Stimulated activated CD4-positive, alpha-beta T cell treated with anti-CD3 and anti-CD28 coated beads, Interleukin-2, amount 100 ng/mL, for 48 hours (primary cell): ENCODE measurements at places on chromosomes 6 and 20.

DNA sequence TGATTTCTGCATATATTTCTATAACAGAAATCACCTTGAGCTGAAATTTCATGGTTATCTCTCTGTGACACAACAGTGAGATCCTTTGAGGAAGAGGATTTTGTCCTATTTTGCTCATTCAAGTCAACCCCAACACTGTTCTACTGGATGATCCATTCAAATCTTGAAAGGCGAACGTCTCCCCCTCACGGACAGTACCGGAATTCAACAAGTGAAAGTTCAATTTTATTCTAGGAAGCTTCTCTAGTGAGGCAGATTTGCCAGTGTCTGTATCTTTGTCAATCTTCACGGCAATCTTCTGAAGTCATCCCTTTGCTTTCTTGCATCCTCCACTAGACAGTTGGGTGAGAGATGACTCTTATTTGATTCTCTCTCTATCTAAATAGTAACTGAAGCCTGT is 91.7 kb upstream of the PDE7B start:
- no peak for DNase-seq

GRCh38 chr6:26468829-26469228 is 11.1 kb downstream of the BTN2A1 start:
- DNase-seq, result no peak

- DNase-seq, result no peak
These were observed at the start of gene HLA-DMB for GRCh38 chr6:32940656-32941213. Gene HLA-DMB (minus strand): TSS chr6:32941028. CDS start chr6:32940807, 221 bp downstream.

DNA sequence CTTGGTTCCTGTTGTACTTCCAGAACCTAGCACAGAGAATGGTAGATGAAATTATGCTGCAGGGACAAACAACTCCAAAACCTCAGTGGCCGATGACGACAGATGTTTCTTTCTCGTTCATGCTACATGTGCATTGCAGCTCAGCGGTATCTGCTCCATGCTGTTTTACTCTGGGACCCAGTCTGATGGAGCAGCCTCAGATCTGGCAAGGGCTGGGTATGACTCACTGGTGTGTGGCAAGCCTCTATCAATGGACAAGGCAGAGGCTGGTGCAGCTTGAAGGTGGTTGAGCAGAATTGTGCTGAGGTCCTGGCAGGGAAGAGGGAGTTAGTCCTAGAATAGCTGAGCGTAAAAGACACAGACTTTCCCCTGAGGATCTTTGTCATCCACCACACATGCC is 10.3 kb upstream of the BLCAP start:
- no peak for DNase-seq

- DNase-seq, result no peak
These were observed 352.9 kb downstream of the NRN1 start for GRCh38 chr6:5653801-5654200.

DNA sequence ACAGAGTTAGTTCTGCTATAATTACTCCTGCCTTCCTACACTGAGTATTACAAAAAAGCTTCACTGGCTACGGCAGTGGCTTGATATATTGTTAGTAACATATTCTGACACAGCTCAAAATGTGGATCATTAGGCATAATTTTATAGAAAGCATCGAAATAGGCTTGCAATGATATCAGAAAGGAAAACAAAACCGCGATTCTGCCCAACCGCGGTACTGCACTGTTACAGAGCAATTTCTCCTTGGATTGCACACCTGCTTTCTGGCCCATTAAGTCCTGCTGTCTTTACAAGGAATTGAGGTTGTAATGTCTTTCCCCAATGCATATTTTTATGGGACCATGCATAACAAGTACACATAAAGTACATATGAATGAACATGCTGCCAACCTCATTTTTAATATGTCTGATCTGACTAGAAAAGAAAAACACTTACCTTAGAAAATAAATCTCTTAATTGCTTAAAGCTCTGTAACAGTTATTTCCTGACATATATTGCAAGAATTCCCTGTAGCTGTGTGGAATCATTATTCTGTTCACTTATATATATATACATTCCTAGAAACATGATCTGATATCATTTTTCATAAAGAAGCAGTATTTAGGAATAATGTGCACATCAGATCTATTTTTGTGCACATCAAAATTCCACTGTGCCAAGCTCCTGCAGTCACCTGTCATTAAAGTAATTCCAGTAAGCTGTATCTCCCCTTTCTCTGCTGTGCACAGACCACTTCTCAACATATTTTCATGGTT is 763.9 kb downstream of the HACE1 start:
- DNase-seq, result no peak

DNA sequence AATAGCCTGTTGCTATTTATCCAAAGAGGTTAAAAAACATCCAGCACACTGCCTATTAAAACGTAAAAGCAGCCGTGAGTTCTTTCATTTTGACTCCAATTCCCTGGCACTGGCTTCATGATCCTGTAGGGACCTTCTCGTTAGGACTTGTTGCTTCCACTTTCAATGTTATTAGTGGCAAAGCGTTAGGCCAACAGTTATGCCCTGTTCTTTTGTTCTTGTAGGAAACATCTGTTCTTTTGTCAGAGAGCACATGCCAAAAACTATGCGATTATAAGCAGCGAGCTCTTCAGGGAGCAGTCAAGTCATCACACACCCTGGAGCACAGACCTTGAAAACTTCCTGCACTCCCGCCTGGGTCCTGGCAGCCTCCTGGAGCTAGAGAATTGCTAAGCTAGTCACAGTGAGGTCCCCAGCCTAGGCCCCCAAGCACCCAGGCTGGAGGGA is 609.5 kb upstream of the ARID1B start:
- DNase-seq, result no peak

- no peak for DNase-seq
These were observed 142.8 kb downstream of the ADGB start for GRCh38 chr6:146741609-146742008.

DNA sequence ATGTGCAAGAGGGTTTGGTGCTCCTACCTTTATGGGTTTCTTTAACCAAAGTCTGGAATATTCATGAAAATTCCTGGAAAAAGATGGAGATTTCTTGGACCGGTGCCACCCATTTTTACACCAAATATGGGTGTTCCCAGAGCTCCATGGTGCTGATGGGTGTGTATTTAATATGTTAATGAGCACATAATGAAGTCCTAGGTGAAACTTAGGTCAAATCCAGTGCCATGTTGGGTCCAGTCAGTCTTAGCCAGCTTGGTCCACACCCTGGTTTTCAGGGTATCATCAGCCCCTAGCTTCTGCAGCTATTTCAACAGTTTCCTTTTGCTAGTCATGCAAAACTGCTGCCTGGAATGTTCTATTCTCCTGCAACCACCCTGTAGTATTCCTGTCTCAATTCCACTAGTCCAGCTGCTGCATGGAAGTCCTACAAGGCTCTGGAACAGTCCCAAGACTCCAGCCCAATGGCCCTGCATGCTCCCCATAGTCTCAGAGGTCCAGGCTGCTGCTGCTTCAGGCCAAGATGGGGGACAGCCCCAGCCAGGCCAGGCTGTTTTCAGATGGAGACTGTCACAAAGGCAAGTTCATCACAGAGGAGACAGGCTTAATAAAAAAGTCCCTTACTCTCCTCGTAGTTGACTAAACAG is 31.8 kb downstream of the CST9L start:
- DNase-seq, result no peak

GRCh38 chr6:140567466-140567865 is 1193.0 kb upstream of the CITED2 start:
- no peak for DNase-seq

DNA sequence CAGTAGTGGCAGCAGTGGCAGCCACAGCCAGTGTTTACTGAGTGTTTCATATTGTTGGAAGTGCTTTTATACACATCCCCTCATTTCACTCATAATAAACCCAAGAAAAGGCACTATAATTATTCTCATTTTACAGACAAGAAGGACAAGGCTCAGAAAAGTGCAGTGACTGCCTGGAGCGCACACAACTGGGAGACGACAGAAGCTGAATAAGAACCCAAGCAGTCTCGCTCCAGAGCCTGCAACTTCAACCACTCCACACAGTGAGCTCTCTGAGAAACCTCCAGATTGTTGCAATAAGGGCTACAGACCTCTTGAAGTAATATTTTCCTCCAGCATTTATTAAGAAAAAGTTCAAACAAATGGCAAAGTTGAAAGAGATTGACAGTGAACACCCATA is 76.9 kb downstream of the PLCG1 start:
- DNase-seq, result no peak

GRCh38 chr6:73657201-73657600 is 3.4 kb upstream of the SLC17A5 start:
- no peak for DNase-seq

GRCh38 chr6:54817834-54818233 is 28.7 kb upstream of the FAM83B start:
- no peak for DNase-seq

DNA sequence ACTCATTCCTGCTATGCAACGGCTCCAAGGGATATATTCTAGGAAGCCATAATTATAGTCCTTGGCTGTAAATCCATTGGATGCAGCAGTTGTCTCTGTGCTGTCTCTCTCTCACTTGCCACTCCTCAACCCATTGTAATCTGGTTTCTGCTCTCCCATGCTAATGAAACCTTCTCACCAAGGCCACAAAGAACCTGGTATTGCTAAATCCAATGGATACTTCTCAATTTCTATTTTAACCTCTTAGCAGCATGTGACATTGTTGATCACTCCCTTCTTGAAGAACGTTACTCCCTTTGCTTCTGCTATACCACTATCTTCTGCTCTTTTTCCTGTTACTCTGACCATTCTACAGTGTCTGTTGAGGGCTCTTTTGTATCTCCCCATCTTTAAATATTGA is 39.8 kb upstream of the GCLC start:
- DNase-seq, result no peak

DNA sequence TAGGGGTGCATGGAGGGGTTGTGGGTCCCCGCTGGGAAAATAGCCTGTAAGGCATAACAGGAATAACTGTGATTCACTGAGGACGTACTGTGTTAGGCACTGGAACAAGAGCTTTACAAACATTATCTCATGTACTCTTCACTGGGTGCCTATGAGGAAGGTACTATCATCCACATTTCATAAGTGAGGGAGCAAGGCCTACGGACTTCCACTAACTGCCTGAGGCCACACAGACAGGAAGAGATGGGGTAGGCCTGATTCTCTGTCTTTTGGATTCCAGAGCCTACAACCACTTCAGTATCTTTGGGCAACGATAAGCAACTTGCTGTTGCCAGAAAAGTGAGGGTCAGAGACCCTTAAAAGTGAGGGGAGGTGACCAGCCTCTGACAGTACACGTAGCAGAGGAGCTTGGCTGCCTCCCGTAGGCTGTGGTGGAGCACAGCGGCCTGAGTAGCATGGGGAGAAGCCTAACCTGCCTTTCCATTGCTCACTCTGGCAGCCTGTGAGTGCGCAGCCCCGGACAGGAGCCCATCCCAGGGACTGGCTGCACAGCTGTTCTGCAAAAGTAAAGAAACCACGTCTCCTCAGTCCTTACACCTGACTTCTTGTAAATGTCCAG is 30.4 kb downstream of the PSMB1 start:
- DNase-seq, result no peak

GRCh38 chr20:13046409-13046808 is 37.6 kb downstream of the SPTLC3 start:
- no peak for DNase-seq

- DNase-seq, result no peak
These were observed 45.9 kb downstream of the SASH1 start for GRCh38 chr6:148388521-148388920.

DNA sequence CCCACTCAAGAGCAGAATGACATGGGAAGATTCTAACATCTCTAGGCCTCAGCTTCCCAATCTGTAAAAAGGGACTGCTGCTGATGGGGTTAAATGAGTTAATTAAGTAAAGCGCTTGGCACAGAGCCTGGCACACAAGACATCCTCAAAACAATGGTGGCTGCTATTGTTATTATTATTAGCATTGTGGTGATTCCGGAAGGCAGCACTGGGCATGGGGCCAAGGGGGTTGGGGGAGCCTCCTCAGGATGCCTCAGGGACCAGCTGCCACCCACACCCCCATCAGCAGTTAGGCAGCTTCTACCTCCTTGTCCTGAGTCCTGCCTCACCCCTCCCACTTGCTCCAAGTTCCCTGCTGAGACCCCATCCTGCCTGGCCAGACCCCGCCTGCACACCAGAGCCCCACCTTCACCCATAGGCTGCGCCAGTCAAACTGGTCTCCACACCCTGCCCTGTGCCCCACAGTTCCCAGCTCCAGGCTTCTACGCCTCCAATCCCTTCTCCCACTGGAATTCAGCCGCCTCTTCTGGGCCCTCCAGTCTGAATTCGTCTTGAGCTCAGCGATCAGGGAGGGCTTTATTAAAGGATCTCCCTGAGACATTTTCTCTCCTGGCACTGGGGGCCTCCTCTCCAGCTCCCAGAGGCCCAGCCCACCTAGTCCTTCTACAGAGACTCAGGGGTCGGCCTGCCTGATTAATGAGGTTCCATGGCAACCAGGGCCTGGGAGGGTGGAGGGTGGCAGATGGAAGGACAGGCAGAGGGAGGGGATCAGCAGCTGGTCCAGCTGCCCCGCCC is 1.5 kb downstream of the E2F1 start:
- no peak for DNase-seq

DNA sequence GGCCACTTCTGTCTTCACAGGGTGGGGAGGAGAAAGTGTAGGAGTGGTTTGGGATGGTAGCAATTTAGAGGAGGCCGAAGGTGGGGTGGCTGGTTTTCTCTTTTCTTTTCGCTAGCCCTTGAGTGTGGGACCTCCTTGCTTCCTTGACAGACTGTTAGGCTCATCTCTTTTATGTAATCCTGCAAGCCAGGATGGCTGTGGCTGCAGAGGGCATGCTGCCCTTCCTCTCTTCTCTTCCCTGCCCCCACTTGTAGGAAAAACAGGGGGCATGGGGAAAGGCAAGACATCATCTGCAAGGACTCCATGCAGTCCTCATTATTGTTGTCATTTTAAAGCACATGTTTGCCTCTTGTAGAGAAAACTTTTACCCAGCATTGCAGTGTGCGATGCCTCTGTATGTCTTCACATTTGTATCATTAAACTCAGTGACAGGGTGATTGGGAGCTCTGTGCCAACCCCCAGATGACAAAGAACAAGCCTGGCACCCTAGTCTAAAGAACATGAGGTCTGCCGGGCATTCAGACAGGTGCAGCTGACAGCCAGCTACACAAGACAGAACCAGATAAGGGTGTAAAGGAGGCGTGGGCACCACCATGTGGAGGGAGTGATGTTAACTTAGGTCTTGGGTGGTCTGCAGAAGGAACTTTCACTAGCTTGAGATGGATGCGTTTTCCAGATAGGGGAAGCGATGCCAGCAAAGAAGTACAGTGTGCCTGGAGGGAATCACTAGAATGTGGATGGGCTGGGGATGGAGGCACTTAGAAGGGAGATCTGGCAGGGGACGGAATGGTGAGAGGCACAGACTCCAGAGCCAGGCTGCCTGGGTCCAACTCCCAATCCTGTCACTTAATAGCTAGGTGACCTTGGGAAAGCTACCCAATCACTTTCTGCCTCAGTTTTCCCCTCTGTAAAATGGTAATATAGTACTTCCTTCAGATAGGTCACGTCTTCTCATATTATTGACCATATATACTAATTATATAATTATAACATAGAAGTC is 207.6 kb downstream of the TBC1D7 start:
- no peak for DNase-seq

GRCh38 chr6:46203391-46204177 is 32.8 kb upstream of the ENPP5 start:
- no peak for DNase-seq
